ENCODE measurements at places on chromosomes 16 and 17.

- DNase-seq: no peak
Measured at GRCh38 chr17:17044846-17045561, 2.7 kb downstream of the MPRIP start.

DNA sequence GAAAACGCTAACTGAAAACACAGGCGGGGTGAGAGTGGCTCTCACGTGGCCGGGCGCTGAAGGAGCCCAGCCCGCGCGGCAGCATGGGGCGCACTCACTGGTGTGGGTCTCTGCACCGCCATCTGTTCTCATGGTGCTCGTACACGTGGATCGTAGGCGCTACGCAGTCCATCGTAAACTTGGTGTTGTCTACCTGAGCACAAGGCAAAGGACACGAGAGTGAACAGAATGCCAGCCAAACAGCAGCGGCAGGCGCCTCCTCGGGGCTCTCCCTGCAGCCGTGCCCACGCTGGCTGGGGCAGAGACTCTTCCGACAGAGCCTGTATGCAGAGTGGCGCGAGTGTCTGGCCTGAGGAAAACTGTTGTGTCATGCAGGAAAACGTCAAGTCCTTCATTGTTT, 19.1 kb downstream of the EMC8 start:
- no peak for DNase-seq

GRCh38 chr16:81366316-81366932, 51.7 kb downstream of the GAN start:
- DNase-seq: no peak

DNA sequence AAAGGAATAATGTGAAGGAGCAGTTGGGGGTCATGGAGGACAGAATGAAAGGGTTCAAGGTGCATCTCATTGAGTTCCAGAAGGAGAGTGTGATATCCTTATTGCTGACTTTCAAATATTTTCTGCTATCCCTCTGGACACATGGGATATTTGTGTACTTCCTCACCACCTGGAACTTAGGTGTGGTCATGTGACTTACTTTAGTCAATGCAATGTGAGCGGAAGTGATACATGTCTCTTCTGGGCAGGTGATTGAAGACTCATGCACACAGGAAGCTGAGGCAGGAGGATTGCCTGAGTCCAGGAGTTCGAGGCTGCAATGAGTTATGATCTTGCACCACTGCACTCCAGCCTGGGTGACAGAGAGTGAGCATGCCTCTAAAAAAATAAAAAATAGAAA, 36.7 kb upstream of the TANC2 start:
- no peak for DNase-seq
